Effector memory CD8-positive, alpha-beta T cell (primary cell): ENCODE measurements at places on chromosomes 12 and 14.

GRCh38 chr12:1870086-1870485 lies 48.4 kb downstream of the CACNA2D4 start:
- no peak for DNase-seq

GRCh38 chr12:94271351-94271750 lies 123.0 kb downstream of the PLXNC1 start:
- DNase-seq, result no peak

GRCh38 chr14:91056361-91056760 lies 4.1 kb downstream of the RPS6KA5 start:
- DNase-seq, result no peak

DNA sequence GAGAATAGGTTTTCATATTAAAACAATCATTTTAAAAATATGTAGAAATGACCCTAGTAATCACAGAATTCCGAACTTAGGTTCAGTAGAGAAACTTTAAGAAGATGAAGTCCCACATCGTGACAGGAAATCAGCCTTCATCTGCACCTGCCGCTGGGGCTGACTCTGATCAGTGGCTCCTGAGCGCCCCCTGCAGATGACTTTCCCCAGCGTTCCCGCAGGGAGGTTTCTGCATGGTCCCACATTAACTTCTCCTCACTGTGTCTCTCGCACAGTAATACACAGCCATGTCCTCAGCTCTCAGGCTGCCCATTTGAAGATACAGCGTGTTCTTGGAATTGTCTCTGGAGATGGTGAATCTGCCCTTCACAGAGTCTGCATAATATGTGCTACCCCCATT lies 1131.1 kb downstream of the TMEM121 start:
- peak; percentile 65 for DNase-seq

DNA sequence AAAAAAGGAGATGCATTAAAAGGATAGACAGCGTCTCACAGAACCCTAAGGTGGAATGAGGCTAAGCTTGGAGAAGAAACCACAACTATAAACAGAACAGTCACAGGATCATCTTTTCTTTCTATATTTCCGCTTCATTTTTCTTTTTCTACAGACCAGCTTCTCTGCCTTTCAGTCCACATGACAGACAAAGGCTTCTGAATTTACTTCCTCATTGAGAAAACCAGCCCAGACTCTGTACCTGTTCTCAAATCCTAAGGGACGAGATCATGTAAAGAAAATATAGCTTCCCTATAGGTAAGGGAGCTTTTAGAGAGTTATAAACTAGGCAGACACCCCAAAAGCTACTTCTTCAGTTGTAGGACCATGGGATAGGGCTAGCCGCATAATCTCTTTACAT lies 17.4 kb downstream of the SGPP1 start:
- DNase-seq, result no peak

- no peak for DNase-seq
These were observed 5.6 kb downstream of the SYNE3 start for GRCh38 chr14:95510804-95511203.

GRCh38 chr14:51610771-51611170 lies 40.9 kb upstream of the FRMD6 start:
- DNase-seq, result no peak

GRCh38 chr14:64998455-64998931 lies 11.8 kb downstream of the FNTB start:
- no peak for DNase-seq

- DNase-seq, result no peak
These were observed 19.3 kb downstream of the CPNE8 start for GRCh38 chr12:38886064-38886463.

DNA sequence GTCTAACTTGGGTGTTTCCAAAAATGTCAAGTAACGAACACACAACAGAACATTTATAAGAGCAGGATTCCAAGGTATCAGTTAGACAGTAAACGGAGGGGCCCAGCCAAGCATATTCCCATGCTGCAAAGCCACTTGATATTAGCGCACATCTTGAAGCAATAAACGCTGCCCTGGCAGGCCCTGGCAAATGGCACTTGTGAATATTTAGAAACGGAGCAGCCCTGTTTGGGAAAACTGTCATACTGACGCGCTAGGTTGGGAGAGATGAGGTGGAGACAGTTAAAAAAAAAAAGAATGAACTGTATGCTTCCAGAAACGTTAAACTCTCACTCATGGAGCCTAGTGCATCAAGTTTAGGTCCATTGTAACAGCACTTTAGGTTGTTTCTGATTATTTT lies 9.3 kb downstream of the DGLUCY start:
- DNase-seq, result no peak

DNA sequence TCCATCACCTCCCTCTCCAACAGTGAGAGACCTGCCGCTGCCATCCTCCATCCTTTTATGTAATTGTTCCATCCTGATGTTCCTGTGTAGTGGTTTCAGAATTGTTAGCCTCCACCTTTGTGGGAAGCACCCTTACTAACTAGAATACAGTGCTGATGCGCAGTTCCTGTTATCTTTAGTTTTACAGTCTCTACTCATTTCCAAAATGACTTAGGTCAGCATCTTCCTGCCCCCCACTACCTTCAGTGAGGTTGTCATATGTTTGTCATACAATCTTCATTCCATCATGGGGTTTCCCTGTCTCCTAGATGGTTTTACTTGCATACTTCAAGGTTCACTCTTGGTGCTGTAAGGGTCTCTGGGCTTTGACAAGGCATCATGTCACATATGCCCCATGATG lies 69.8 kb downstream of the EML1 start:
- DNase-seq, result no peak

DNA sequence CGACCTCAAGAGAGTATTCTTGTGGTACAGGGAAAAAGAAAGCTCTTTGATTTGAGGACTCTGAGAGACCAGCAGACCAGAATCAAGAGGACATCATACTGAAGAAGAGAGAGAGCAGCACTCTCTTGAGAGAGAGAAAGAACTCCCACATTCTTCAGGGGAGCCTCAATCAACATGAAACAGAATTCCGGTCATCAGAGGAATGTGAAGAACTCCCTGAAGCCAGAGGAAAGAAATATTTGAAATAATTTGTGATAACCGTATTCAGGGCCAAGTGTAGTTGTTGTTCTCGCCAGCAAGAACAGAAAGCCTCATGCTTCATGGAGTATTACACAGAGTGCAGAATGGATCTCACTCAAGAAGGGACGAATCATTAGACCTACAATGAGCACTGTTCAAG lies 363.8 kb upstream of the TMEM132C start:
- no peak for DNase-seq

GRCh38 chr12:118448341-118448740 lies 72.0 kb downstream of the SUDS3 start:
- no peak for DNase-seq

DNA sequence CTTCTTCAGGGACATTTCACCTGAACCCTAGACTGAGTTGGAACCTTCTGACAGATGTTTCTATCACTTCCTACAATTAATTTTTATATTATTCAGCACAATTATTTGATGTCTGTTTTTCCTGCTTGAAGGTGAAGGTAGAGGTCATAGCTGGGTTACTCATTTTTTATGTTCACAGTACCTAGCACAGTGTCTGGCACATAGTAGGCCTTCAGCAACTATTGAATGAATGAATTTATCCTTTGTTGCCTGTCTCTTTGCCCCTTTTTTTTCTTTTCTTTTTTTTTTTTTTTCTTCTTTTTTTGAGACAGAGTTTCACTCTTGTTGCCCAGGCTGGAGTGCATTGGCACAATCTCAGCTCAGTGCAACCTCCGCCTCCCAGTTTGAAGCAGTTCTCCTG lies 29.5 kb upstream of the FAM177A1 start:
- no peak for DNase-seq

DNA sequence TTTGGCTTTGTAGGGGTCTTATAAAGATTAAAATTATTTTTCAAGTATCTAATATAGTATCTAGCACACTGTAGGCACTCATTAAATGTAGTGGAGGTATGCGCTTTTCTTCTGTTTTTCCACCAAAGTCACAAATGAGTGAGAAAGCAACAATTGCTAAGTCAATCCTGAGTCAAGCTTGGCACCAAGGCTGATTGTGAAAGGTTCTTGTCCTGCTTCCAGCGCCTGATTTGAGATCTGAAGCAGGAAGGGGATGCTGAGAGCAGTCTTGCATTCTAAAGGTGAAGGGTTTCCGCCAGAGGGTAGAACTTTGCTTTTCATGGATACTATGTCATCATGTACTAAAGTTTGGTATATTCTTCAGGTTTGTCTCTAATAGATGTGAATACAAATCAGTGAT lies 64.9 kb upstream of the DAAM1 start:
- DNase-seq, result no peak

DNA sequence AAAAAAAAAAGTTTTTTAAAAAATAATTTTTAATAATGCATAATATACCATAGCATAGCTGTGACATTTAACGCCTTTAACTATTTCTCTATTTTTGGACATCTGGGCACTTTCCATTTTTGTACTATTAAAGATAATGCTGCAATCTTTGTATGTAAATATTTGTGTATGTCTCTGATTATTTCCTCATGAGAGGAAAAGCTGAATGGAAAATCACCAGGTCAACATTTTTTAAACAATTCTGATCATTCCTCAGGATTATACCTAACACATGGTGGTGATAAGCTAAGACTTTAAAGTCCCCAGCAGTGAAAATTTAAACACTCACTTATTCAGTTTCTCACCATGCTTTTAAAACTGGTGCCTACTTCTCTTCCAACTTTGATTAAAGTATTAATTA lies 31.3 kb upstream of the NR1H4 start:
- no peak for DNase-seq

DNA sequence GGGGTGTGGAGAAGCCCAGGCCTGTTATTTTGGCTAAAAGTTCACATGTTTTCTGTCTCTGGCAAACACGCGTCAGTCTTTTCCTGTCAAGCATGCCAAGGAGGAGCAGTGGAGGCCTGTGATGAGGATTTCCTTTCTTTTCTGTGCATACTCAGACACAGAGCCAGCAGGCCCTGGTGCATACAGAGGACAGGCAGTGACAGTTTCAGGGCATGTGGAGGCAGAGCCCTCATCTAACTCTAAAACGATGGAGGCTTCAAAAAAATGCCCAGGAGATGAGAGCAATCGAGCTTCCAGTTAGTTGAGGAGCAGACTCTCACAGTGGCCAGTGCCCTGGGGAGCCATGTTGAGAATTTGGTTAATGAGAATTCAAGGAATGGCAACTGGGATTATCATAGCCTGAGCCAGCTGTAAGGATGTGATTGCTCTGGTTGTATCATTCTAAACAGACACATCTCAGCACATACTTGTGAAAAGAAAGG lies 66.5 kb downstream of the TRAFD1 start:
- DNase-seq, result no peak

- DNase-seq, result no peak
These were observed 298.1 kb upstream of the RTL1 start for GRCh38 chr14:101201535-101202151.

DNA sequence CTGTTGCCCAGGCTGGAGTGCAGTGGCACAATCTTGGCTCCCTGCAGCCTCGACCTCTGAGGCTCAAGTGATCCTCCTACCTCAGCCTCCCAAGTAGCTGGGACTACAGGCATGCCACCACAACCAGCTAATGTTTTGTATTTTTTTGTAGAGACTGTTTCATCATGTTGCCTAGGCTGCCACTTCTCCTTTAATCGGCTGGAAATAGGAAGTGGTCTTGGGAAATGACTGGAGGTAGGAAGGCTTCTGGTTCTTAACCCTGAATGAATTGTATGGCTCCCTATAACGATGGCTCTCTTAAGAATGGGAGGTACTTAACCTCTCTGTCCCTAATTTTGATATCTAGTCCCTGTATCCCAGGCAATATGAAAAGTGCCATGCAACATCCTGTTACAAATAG lies 113.9 kb upstream of the USP15 start:
- no peak for DNase-seq
